ENCODE measurements at places on chromosomes 3 and 15. TPM values are rescaled to one million over a fixed set of nuclear protein-coding genes. Genes with fewer than 3 reads are reported as not detected.

Gene CHL1
- 16.2 TPM for total RNA-seq

Gene SEMA6D
- 4.9 TPM for total RNA-seq

Gene SAXO2
- total RNA-seq, result 0.32 TPM

Gene A4GNT
- total RNA-seq, result not detected

Gene EPHA6
- 0.26 TPM for total RNA-seq

Gene FBLN2
- total RNA-seq, result 621 TPM

Gene IRAK2
- total RNA-seq, result 5.2 TPM

Gene GPR176
- total RNA-seq, result 58.8 TPM

Gene TIMP4
- 12.0 TPM for total RNA-seq
